T-cell (primary cell): ENCODE measurements at places on chromosomes 7 and 10.

GRCh38 chr7:98913026-98913425 lies 34.7 kb downstream of the TRRAP start:
- no peak for DNase-seq

- DNase-seq = no peak
Measured at GRCh38 chr7:47349401-47349800, 232.5 kb downstream of the TNS3 start.

DNA sequence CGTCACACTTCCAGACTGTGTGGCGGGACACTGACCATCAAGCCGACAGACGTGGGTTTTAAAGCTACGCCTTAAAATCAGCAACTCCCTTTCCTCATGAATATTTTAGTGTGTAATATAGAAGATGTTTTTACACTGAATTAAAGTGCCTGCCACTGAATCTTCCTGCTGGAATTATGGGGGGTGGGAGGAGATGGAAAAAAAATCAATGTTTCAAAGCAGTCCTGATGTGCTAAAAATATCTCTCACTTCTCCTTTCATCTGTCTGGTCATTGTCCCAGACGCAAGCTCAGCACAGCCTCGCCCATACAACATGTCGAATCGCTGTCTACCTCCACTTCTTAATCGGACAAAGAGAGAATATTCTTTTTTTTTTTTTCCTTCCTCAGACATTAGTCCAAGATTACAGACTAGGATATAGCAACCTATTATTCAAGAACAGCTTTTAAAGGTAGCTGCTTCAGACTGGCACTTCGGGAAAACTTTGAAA lies 165.1 kb upstream of the KLF14 start:
- DNase-seq = no peak

DNA sequence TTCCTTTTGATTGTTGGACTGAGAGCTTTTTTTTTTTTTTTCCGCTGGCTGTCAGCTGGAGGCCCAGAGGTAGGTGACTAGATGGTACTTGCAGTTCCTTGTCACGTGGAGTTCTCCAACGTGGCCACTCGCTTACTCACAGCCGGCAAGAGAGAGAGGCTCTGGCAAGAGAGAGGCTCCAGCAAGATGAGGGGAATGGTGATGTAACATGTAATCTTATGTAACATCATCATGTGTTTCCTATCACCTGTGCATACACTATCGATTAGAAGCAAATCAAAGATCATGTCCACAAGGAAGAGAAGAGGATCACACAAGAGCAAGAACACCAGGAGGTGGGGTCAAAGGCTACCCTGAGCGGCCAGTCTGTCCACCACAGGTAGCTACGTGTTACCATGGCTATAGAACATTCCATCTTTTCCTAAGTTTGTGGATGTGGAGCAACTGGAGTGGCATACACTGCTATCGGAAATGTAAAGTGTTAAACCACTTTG lies 4.0 kb upstream of the BORCS7 start:
- DNase-seq = no peak

- DNase-seq = no peak
Measured at GRCh38 chr10:59271160-59271559, 91.2 kb downstream of the FAM13C start.

DNA sequence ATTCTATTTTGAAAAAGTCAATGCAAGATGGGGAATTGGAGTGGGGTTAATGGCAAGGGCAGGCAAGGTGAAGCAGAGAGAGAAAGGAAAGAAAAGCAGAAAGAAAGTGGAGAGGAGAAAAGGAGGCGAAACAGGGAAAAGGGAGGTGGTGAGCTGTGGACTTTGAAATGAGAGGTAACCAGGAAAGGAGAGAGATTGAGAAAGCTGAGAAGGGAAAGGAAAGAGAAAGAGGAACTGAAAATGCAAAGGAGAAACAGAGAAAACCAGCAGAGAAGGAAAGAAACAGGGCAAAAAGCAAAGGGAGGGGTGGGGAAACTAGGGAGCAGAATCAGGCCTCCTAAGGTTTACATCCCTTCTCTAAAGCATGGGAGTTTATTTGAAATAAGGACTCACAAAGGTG lies 72.5 kb upstream of the TPK1 start:
- DNase-seq = no peak

DNA sequence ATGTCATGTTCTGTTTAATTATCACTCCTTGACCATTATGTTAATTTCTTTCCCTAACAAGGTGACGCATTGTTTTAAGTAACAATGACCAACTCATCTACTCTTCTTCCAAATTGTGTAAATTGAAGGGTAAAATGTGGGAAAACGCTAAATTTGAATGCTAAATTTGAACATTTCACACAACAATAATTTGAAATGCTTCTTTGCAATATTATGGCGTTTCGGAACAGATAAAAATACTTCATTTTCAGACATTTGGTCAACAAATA lies 29.2 kb upstream of the KMT2C start:
- no peak for DNase-seq

DNA sequence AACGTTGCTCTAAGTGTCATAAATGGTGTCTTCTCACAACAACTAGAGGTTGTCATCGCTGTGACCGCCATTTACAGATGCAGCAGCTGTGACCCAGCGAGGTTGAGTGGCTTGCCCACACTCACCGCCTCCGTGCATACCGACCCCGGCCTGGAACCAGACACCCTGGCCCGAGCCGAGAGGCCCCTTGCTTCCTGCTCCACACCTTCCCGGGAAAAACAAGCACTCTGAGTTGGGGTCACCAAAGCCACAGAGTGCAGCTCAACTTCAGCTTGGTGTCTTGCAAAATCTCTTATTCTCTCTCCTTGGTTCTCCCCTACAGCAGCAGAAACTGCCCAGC lies 115.7 kb upstream of the PPP2R2D start:
- no peak for DNase-seq

GRCh38 chr10:81872206-81872862 lies 2.7 kb upstream of the NRG3 start:
- DNase-seq = no peak

GRCh38 chr7:31373337-31374289 lies 33.1 kb upstream of the NEUROD6 start:
- DNase-seq = no peak

- no peak for DNase-seq
Measured at GRCh38 chr7:26049081-26049480, 102.9 kb upstream of the NFE2L3 start.

DNA sequence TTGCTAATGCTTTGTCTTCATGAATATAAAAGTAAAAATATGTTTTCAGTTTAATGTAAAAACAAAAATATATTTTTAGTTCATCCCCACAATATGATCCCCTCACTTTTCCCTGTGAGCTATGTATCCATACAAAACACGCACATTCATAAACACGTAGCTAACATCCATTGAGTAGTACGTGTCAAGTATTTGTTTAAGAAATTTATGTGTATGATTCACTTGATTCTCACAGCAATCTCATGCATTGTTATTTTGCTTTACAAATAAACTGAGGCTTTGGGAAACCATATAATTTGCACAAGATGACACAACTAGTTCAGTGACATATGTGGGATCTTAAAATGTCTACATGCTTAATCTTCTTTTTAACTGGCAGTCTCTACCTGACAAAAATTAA lies 329.6 kb upstream of the SEMA3C start:
- DNase-seq = no peak

- no peak for DNase-seq
Measured at GRCh38 chr7:128362670-128363069, 1.2 kb upstream of the PRRT4 start.

DNA sequence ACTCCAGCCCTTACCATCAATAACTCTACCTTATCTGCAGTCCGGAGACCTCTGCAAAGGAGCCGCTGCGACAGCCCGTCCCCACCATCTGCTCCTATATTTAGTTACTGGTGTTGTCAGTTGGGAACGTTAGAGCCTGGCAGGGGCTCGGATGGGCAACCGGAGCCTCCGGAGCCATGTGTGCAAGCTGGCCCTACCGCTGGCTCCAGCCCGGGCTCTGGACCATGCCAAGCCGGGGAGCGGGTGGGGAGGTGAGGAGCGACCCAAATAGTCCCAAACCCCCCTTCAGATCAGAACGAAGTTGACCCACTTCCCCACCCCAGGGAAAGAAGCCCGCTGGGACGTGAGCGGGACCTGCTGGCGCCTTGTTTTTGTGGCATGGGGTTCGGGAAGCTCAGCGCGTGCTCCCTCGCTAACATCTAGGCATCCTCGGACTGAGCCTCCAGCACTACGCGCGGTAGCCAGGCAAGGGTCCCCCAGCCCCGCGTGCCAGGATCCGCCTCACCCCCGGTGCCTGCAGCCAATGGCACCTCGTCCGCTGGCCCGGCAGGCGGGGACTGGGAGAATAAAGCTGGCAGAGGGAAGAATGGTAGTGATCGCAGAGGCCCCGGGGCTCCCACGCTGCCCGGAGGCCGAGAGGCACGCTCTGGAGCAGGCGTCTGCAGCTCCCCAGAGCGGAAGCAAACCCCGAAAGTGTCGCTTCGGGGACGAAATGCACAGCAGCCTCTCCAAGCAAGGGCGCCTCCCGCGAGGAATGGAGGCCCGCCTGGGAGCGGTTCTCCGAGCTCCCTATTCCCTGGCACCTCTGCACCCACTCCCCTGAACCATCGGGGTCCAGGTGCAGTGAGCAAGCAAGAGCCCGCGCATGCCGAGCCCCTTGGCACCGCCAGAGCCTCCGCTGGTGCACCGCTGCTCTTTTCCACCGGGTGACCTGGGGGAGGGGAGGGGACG lies 679 bp downstream of the LRRC20 start:
- DNase-seq = no peak

GRCh38 chr10:58782876-58783851 lies 270.5 kb downstream of the BICC1 start:
- DNase-seq = no peak

GRCh38 chr7:149779502-149779805 lies 6.1 kb upstream of the ZNF467 start:
- DNase-seq = no peak
